Renal pelvis (tissue), 12 donors: ENCODE measurements at places on chromosomes 2 and 18.
A peak's percentile ranks its signal among the peaks of the same experiment; 100 is the strongest.

- no peak for DNase-seq
These were observed 70.3 kb downstream of the KCNF1 start for GRCh38 chr2:10981941-10982431.

- no peak for DNase-seq
These were observed 25.9 kb downstream of the ZAP70 start for GRCh38 chr2:97739020-97739892.

- peak; percentile 67 for DNase-seq
These were observed 7.4 kb downstream of the CYB5A start for GRCh38 chr18:74284191-74284979.

GRCh38 chr2:69893684-69894551 lies at the start of gene SNRNP27:
TSS of gene SNRNP27 (plus strand) at chr2:69893956. CDS start at chr2:69893985, 29 bp downstream.
- peak; percentile 83 for DNase-seq

DNA sequence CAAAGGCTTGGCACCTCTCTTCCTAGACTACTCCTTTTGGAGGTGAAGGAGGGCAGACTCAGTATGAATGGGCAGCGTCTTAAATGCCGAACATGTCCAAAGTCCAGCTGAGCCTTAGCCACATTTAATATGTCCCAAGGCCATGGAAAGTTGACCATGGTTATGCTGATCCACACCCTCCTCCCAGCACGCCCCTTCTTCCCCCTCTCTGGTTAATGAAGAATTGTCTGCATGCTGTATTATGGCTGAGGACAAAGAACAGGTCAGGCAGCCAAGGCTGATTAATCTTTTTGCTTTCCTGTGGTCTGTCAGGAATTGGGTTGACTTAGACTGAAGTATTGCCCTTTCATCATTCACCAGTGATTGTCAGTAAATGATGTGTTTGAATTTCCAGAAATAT lies 5.8 kb upstream of the MYOM1 start:
- no peak for DNase-seq

DNA sequence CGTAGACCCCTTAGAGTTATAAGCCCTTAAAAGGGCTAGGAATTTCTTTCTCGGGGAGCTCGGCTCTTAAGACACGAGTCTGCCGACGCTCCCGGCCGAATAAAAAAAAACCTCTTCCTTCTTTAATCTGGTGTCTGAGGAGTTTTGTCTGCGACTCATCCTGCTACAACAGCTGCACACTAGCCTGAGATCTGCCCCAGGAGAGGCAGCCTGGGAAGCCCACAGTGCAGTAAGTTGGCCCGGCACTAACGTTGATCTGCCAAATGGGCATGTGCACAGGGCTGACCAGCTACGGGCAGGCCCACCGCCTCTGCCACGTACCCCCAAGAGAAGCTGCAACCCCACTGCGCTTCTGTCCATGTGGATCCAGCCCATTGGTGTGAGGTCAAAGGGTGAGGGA lies 8.4 kb upstream of the LIMS2 start:
- no peak for DNase-seq

- DNase-seq = no peak
These were observed 511.2 kb upstream of the FSIP2 start for GRCh38 chr2:185227391-185227790.

- DNase-seq = no peak
These were observed 160.9 kb downstream of the DYSF start for GRCh38 chr2:71613953-71614925.

GRCh38 chr2:44620189-44620990 lies 258.6 kb downstream of the CAMKMT start:
- DNase-seq = no peak

DNA sequence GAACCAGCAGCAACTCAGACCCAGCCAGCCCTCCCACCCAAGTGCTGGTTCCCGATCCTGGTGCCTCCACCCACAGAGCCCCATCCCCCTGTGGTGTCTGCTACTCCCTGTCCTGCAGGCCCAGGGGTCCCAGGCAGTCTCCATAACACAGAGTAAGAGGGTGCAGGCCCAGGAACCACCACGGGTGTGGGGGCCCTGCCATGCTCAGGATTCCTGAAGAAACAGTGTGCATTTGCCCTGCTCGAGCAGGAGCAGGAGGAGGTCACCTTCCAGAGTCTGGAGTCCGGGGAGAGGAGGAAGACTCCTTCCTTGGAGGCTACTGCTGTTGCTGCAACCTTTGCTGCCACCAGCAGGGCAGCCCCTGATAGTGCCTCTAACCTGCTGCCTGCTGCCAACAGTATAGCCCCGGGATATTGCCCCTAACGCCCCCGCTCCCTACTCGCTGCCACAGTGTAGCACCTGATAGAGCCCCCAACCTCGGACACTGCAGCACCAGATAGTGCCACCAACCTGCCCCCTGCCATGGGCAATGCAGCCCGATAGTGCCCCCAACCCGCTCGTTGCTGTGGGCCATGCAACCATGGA lies 46.8 kb upstream of the ANKRD62 start:
- no peak for DNase-seq

DNA sequence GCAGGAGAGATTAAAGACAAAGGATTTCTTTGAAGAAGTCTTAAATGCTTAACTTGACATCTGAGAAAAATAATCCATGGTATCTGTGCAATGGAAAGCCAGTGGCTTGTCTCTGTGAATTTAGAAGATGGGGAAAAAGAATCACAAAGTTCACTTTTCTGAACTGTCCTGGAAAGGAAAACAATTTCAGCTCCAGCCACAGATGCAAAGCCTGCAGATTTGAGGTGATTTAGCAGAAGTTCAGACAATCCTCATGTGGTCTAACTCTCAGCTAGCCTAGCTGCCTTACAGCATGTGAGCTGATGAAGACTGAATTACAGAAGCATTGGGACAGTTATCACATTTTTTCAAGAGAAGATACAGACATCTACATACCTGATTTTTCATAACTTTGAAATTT lies 126.7 kb upstream of the ITGB6 start:
- no peak for DNase-seq

GRCh38 chr18:28576941-28577340 lies 400.0 kb upstream of the CDH2 start:
- no peak for DNase-seq

GRCh38 chr2:230589497-230590015 lies 123.1 kb upstream of the CAB39 start:
- DNase-seq = no peak

DNA sequence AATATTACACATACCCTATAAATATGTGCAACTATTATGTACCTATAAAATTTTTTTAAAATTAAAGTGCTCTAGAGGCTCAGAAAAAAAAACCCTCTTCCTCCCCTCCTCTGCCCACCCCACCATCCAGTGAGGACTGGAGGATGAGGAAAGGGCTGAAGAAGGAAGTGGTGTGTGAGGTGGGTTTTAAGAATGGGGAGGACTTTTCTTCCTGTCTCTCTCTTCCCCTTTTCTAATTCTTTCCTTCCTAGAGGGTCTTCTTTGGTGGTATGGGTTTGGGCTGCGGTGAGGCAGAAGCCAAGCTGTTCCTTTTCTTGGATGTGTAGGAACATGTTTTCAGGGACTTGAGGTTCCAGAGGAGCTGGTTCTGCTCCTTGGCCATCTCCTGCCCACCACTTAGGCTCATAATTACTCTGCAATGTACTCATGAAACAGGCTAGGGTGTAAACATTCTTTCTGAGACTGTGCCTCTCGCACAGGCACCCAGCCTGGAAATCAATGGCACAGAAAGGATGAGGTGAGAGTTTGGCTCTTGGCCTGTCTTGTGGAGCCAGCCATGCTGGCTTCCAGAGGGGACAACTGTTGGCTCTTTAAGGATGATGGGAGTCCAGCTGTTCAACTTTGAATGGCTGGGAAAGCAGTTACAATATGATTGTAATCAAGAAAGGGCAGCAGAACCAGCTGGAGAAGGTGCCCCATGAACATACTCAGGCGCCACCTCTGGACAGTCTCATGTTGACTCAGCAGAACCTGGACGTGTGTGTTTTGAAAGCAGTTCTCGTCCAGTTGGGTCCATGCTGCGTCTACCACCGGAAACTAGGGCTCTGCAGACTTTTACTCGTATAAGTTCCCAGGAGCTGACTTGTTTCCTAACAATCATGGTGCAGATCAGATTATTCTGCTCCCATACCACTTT lies 38.3 kb downstream of the IL1RL2 start:
- no peak for DNase-seq

DNA sequence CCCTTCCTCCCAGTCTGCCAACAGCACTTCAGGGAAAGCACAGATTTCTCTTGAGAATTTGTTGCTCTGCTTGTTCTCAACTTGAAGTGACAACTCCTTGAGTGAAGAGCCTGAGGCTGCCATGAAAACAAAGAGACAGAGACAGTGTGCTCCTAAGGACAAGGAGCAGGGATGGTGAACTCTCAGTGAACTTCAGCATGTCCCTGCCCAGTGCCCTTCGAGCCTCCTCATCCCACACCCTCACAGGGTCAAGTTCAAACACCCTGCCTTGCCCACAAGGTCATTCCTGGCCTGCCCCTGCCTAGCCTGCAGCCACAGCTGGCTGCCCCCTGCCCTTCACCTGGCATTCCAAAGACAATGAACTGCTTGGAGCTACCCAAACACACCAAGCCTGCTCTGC lies 343.5 kb upstream of the KLHL29 start:
- no peak for DNase-seq

GRCh38 chr2:16525265-16525887 lies 140.3 kb downstream of the CYRIA start:
- DNase-seq = no peak
